Activated effector memory CD4-positive, alpha-beta T cell treated with anti-CD3 and anti-CD28 coated beads, Interleukin-2, amount 50 U/mL, for 16 hours (primary cell): ENCODE measurements at places on chromosomes 6 and 20.

DNA sequence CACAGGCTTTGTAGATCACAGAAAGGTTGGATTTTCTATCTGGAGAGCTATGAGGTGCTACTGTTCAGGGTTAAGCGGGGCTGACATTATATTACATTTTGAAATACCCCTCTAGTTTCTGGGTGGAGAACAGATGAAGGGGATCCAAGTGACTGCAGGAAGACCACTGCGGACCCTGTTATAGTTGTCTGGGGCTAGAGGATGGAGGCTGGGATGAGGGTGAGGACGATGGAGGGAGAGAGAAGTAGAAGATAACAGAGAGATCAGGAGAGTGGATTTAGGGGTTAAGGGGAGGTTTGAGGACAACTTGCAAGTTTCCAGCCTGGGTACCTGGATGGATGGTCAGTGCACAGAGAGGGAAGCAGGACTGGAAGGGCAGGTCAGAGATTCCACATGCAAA is 43.5 kb upstream of the TGM2 start:
- peak; percentile 10 for DNase-seq

- DNase-seq = no peak
These were observed 106.7 kb downstream of the ADGRB3 start for GRCh38 chr6:68741501-68742386.

DNA sequence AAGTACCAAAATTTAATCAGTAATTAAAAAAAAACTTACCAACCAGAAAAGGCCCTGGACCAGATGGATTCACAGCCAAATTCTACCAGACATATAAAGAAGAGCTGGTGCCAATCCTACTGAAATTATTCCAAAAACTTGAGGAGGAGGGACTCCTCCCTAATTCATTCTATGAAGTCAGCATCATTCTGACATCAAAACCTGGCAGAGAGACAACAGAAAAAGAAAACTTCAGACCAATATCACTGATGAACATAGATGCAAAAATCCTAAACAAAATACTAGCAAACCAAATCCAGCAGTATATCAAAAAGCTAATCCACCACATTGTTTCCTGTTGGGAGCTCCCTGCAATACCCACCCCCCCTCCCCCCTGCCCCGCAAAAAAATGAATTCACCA is at the start of gene WFDC11:
WFDC11 (minus strand) TSS at position 101 of the 400 bp plus-strand sequence. CDS start 19,639 bp downstream, outside the sequence.
- DNase-seq = no peak

- no peak for DNase-seq
These were observed 15.5 kb downstream of the BAG6 start for GRCh38 chr6:31636698-31637596.

GRCh38 chr6:13700232-13700631 is 11.4 kb downstream of the RANBP9 start:
- DNase-seq = no peak

DNA sequence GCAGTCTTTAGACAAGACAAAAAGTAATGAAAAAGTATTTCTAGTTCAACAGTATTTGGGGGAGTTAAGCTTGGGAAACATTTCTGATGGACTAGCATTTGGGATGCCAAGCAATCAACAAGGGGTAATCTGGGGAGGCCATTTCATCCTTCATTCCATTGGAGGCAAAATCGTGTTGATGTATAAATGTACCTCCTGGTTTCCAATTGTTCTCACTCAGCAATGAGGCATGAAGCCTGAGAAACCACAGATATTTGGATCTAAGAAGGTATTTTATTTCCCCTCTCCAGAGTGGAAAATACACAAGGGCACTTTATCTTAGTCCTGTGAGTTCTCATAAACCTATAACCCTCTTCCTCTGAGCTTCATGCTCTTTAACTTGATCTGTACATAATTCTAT is 68.2 kb downstream of the TBX18 start:
- no peak for DNase-seq

DNA sequence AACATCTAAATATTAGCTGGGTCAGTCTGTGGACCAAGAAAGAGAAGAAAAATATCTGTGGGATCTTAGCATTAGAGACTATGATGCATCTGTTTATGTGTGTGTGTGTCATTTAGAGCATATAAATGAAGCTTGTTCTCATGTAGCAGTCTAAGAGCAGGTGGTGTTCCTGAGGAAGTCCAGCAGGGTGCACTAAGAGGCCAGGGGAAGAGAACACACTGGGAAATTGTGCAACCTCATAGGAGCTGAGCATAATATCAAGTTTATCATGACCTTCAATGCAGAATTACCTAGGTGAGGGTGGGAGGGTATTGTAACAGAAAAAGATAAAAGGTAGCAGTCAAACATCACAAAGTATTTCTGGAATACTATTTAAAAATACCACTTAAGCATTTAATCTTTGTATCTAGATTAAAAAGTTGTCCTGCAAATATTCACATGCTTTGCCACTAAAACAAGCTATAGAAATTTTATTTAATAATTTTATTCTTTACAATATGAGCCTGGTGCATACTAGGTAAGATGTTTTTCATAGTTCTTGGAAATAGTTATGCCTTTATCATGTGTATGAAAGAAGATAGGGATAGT is 80.5 kb downstream of the SMPDL3A start:
- no peak for DNase-seq

DNA sequence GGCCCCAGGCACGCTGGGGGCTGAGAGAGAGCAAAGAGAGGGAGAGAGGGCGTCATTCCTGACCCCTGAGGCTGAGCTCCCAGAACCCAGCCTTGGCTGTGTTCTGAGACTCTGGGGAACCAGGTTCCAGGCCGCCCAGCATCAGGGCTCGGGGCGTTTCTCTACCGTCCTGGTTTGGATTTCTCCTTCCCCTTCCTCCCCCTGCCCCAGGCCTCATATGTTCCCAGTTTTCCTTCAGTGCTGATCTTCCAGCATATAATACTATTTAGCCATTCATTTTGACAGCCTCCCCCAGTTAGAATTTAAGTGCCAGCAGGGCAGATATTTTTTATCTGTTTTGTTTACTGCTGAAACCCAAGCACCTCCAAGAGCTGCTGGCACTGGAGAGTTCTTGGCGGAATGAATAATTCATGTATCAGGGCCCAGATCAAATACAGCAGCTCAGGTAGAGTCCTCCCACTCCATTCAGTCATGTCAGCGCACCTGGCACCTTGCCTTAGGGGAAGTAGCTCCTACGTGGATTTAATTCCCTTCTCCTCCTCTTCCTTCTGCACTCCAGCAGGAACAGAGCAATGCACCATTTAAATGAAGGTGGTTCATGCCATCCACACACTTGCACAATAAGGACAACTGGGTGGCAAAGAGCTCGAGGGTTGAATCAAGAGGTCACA is 23.4 kb upstream of the FRMD1 start:
- DNase-seq = no peak

DNA sequence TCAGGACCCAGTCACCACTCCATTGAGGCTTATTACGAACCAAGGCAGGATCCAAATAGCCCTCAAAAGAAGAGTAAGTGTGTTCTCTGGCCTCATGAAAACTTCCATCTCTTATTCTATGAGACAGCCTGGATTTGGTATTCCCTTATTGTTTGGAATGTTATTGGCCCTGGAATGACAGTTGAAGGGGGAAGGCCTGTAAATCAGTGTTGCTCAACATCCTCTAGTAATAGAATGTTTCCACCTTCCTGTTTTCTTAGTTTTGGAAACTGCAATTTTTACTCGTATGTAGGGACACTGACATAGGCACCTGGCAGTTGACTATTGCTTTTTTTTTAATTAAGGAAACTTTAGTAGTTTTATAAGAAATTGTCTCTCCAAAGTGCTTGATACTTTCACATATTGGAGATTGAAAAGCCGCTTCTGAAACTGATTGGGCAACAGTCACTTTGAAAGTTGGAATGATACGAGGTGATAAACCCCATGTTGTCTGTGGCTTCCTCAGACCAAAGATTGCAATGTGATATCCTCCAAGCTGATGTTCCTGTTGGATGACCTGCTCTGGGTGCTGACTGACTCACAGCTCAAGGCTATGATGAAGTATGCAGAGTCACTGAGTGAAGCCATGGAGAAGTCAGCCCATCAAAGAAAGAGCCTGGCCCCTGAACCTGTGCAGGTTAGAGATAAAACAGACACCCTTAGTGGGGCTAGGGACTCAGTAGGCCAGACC is 43.1 kb downstream of the BLTP3A start:
- no peak for DNase-seq

DNA sequence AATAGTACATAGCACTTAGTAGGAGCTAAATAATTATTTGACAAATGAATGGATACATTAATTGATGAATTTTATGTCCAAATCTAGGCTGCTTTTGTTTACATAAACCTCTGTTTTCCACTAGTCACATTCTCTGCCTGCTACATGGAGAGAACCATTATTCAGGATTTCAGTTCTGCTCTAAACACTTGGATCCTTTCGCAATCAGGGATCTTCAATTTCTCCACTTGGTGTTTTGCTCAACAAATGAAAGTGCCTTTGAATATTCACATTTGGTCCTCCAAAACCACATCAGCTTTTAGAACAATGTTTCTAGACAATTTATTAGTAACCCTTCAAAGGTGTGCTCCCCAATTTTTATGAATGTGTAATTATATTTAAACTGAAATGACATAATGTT is 30.6 kb upstream of the HLA-DQB1 start:
- no peak for DNase-seq

DNA sequence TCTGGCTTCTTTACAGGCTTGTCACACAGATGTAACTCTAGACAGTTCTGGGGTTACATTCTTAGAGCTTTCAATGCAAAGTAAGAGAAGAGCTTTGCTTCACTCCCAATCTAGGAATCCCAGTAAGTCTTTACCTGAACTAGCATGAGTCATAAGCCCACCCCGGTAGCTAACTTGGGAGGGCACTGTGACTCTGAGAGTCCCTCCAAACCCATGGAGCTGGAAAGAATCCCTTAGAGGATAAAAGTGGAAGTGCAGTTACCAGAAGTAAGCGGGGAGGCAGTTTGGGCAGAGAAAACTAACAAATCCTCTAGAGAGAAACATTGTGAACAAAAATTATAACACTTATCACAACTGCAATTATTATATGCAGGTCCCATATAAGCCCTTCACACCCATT is 84.0 kb upstream of the SMLR1 start:
- no peak for DNase-seq

- no peak for DNase-seq
These were observed 199.7 kb upstream of the SIM1 start for GRCh38 chr6:100664274-100665040.

- DNase-seq = no peak
These were observed 7.7 kb upstream of the LRRN4 start for GRCh38 chr20:6061544-6061943.

- no peak for DNase-seq
These were observed 22.3 kb downstream of the CNKSR3 start for GRCh38 chr6:154488248-154488593.
